ENCODE measurements at places on chromosomes 6 and 20.

DNA sequence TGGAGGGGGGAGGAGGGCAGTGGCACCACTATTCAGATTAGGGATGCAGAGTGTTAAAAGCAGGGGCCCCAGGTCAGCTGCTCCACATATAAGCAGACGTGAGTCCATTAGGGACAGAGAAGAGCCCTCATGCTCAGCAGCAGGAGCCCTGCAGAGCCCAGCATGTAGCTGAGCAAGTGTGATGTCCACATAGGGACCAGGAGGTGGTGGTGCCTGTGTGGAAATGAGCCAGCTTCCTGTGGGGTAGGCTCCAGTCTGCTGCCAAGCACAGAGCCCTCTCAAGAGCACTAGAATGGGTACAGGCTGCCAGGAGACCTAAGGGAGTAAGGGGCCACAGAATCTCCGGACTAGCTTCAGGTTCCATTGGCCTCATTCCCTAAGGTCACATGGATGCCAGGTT is 57.9 kb upstream of the MLN start:
- no peak for DNase-seq

- no peak for DNase-seq
Measured at GRCh38 chr6:143039548-143039947, 21.1 kb upstream of the AIG1 start.

GRCh38 chr6:33592595-33593413 is 12.7 kb upstream of the BAK1 start:
- no peak for DNase-seq

DNA sequence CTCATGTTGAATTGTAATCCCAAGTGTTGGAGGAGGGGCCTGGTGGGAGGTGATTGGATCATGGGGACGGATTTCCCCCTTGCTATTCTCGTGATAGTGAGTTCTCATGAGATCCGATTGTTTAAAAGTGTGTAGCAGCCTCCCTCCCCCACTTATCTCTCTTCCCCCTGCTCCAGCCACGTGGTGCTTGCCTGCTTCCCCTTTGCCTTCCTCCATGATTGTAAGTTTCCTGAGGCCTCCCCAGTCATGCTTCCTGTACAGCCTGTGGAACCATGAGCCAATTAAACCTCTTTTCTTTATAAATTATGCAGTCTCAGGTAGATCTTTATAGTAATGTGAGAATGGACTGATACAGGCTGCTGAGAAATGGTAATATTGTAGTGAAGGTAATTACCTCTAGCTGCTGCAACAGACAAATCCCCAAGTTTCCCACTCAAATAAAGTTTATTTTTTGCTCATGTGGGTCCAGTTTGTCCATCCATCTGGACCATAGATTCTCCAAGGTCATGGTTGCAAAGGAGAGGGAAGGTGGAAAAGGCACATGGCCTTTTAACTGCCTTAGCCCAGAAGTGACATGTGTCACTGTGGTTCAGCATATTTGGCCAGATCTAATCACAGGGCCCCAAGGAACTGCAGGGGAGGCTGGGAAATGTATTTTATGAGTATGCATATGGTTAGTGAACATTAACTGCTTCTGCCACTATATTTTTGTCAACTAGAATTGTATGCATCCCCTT is 89.2 kb downstream of the TRMT11 start:
- no peak for DNase-seq

GRCh38 chr20:17471606-17472187 is 59.5 kb downstream of the BFSP1 start:
- no peak for DNase-seq

DNA sequence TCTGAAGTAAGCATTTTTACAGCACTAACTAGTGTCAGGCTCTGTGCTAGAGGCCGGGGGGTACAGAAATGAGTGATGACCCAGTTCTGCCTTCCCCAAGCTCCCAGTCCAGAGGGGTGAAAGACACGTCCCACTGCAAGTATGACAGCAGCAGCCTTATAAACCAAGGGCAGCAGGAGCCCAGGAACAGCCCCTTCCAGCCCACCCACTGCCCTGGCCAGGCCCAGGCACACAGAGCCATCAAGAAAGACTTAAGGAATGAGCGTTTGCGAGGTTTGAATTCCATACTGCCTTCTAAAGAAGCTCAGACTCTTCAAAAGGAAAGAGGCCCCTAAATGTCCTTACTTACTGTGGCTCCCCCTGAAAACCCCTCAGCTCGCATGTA is 10.0 kb downstream of the TRERF1 start:
- no peak for DNase-seq

DNA sequence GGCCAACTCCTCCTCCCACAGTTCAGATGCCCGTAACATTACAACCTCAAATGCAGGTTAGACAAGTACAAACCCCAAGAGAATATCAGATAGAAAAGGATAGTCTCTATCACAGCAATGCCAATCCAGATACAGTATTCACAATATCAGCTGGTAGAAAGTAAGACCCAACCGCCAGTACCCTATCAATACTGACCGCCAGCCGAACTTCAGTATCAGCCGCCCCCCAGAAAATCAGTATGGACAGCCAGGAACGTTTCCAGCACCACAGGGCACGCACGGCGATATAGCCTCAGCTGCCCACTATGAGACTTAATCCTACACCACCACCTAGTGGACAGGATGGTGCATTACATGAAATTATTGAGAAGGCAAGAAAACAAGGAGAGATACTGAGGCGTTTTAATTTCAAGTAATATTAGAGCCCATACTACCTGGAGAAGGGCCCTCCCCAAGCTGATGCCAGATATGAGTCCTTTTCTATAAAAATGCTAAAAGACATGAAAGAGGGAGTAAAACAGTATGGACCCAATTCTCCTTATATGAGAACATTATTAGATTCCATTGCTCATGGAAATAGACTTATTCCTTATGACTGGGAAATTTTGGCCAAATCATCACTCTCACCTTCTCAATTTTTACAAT is 17.6 kb upstream of the EIF2S2 start:
- DNase-seq, result peak; percentile 49

GRCh38 chr6:39466631-39467030 is 144.1 kb upstream of the KCNK16 start:
- DNase-seq, result no peak

DNA sequence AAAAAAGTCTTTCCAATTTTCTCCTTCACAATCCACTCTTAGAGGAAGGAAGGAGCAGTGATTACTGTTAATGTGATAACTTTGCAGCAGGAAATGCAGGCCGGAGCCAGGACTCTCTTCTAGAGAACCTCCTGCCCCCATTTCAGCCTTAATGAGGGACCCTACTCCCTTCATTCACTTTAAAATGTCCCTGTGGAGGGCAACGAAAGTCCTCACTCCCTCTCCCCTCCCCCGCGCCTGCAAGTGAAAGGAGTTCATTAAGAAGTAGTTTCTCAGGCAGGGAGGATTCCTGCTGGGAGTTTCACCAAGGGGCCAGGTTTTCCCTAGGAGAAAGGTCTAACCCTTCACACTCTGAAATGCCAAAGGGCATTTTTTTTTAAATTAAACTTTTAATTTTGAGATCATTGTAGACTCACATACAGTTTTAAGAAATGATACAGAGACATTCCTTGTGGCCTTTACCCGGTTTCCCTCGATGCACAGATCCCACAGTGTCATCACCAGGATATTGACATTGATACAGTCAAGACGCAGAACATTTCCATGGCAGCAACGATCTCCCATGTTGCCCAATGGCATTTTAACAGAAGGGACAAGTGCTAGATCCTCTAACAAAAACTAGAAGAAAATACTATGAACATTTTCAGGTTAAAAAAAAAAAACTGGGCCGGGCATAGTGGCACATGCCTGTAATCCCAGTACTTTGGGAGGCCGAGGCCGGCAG is 6.8 kb upstream of the COMMD7 start:
- DNase-seq, result no peak

DNA sequence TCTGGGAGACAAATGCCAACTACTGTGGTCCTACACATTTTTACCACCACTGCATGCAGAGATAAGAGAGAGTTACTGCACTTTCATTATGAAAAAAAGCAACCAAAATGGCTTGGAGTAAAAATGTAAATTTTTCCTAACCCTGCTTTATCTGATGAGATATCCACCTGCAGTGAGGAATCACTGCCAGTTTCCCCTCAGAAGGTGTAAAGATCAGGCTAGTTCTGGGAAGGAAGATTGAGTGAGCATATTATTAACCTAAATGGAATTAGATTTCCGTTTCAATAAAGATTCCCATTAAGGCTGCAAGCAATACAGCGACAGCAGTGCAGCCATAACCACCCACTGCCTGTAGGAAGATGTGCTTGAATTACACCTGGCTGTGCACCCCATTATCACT is 84.9 kb downstream of the QRSL1 start:
- no peak for DNase-seq

GRCh38 chr20:9912858-9913434 is 74.1 kb upstream of the PAK5 start:
- DNase-seq, result no peak

DNA sequence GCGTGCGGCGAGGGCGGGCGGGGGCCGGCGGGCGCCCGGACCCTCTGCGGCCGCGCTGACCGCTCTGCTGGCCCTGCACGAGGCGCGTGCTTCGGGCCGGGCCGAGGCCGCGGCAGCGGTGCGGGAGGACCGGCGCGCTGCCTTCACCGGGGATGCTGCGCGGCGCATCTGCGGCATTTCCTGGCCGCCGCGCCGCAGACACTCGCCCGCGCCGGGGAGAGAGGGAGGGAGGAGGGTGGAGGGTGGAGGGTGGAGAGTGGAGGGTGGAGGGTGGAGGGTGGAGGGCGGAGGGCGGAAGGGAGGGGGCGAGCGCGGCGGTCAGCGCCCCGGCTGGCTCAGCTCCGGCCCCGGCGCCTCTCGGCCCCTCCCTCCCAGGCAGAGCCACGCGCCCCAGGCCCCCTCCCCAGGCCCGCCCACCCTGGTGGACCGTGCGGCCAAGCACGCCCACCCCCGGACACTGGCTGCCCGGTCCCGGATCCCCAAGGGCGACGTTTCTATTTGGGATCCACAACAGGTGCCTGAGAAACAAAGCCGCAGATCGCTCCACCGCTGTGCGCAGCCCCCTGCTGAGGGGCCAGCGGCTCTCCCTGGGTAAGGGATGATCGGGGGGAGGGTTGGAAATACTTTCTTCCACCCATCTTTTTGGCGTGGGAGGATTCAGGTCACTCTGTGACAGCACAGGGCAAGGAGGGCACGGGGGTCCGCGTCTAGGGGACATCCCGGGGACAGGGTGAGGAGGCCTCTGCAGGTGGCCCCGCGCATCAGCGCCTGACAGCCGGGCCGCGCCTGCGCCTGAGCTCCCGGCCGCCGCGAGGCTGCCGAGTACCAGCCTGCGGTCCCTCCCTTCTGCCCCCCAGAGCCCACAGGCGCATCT is 111.2 kb upstream of the BEND6 start:
- peak; percentile 32 for DNase-seq

DNA sequence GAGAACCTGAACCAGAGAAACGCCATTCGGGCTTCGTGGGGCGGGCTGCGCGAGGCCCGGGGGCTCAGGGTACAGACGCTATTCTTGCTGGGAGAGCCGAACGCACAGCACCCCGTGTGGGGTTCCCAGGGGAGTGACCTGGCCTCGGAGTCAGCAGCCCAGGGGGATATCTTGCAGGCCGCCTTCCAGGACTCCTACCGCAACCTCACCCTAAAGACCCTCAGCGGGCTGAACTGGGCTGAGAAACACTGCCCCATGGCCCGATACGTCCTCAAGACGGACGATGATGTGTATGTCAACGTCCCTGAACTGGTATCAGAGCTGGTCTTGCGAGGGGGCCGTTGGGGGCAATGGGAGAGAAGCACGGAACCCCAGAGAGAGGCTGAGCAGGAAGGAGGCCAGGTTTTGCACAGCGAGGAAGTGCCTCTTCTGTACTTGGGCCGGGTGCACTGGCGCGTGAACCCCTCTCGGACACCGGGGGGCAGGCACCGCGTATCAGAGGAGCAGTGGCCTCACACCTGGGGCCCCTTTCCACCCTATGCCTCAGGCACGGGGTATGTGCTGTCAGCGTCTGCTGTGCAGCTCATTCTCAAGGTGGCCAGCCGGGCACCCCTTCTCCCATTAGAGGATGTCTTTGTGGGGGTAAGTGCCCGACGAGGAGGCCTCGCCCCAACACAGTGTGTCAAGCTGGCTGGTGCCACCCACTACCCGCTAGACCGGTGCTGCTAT is 904 bp downstream of the B3GALT4 start:
- DNase-seq, result no peak

DNA sequence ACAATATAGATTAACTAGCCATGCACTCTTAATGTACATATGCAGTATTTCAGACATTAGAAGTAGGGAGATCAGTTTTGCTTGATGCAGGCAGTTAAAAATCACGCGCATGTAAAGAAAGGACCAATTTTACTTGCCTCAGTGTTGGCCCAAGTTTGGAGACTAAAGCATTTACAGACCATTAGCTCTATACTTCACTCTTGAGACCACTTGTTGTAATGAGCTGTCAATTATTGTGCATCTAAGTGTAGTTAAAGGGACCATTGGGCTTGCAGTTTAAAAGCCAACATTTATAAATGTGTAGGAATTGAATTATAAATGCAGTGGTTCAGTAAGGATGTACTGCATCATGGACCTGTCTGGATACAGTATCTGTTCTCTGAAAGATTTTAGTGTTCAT is 53.7 kb downstream of the PLCB4 start:
- no peak for DNase-seq

GRCh38 chr20:1174787-1175186 is 10.0 kb downstream of the TMEM74B start:
- no peak for DNase-seq

- DNase-seq, result no peak
Measured at GRCh38 chr6:4349931-4350330, 214.6 kb upstream of the ECI2 start.

GRCh38 chr6:35730745-35731413 is 6.0 kb upstream of the ARMC12 start:
- DNase-seq, result no peak

GRCh38 chr6:4342407-4343137 is 207.2 kb upstream of the ECI2 start:
- DNase-seq, result no peak

DNA sequence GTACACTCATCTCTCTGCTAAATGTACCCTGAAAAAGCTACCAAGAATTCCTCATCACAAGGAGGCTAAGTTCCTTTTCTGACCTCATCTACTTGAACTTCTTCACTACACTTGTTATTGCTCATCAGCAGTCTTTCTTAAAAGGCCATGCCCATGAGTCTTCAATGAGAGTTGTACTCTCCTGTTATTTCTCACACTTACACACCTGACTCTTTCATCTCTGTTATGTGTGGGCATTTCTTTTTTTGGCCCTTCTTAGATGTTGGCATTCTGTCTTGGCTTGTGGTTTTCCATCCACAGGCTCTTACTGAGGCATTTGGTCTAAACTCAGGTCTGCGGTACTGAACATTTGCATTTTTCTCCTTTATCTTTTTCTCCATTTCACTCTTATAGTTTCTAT is 10.7 kb upstream of the SLC17A1 start:
- no peak for DNase-seq

DNA sequence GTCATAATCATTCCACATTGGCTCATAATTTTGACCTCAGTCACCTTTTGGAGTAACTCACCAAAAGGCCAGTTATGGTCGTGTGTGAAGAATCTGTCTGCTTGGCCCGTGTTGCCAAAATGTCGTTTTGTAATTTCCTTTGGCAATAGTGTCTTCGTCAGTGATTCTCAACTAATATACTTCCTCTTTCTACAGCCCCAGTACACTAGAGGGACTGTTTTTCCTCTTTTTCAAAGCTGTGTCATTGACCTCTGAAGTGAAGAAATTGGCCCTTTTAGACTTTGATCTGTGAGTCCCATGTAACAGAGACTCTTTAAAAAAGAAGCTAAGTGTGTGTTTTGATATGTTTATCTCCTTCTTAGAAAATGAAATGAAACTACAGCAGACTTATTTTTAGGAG is 5.2 kb downstream of the FOXO3 start:
- no peak for DNase-seq

Data from stimulated activated CD4-positive, alpha-beta T cell treated with anti-CD3 and anti-CD28 coated beads, Interleukin-2, amount 100 ng/mL, for 4 hours (primary cell).